ENCODE measurements at places on chromosomes 13 and 19. TPM values are rescaled to one million over a fixed set of nuclear protein-coding genes. Genes with fewer than 3 reads are reported as not detected.

DNA sequence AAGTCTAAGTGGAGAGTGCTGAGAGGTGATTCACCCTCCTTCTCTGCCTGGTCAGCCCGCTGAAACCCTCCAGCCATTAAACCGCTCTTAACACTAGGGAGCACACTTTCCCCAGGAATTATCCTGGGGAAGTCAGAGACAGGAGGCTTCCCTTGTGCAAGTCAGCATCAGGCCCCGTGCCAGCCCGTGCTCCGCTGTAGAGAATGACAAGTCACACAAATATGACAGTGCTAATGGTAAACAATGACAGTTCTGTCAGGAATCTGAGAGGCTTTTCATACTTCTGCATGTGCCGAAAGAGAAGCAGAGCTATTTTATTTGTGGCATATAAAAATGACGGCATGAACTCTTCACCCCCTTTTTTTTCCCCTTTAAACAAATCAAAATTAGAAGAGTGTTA, 816.9 kb upstream of the SLC10A2 start:
- DNase-seq: peak; percentile 89

DNA sequence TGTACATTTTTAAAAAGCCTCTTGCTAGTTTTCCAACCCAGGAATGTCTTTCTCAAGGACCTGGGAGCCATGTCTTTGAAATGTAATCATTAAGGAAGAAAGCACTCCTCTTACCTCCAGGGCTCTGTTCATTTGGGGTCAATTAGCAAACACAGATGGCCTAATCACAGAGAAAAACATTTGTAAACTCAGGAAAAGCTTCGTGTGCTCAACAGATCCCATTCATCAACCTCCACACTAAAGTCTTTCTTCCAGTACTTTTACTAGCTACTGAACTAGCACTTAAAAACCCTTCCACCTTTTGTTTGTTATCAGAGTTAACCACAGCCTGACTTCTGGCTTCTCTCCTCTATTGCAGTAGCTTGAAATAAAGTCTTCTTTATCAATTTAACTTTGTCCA, 441.4 kb downstream of the PCDH20 start:
- DNase-seq: no peak

PCDH17 gene
- 7.0 TPM for polyA plus RNA-seq

RGS9BP gene
- polyA plus RNA-seq: 0.25 TPM

GRCh38 chr13:32191452-32191998, 123.6 kb downstream of the ZAR1L start:
- no peak for DNase-seq

DNA sequence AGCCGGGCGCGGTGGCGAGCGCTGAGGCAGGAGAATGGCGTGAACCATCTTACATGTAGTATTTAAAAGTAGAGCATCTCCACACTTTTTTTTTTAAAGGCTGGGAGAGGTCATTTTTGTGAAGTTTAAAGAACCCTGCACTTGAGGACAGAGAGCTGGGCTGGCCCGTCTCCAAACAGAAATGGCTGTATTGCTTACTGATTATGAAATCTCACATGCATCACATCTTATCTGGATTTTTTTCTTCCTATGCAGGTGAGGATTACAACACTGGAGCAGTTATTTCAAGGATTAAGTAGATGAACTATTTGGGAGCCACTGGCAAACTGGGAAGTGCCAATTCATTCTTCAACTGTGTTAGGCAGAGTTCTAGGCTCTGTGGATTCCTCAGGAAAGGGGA, 59.5 kb downstream of the TEX26 start:
- DNase-seq: no peak

GRCh38 chr19:33406521-33407139, 33.1 kb downstream of the CEBPG start:
- peak; percentile 76 for DNase-seq

SIGLEC5 gene
- polyA plus RNA-seq: not detected

- no peak for DNase-seq
Measured at GRCh38 chr19:6352381-6353165, 8.8 kb upstream of the CLPP start.

- no peak for DNase-seq
Measured at GRCh38 chr19:7104747-7105447, 35.4 kb downstream of the ZNF557 start.

DNA sequence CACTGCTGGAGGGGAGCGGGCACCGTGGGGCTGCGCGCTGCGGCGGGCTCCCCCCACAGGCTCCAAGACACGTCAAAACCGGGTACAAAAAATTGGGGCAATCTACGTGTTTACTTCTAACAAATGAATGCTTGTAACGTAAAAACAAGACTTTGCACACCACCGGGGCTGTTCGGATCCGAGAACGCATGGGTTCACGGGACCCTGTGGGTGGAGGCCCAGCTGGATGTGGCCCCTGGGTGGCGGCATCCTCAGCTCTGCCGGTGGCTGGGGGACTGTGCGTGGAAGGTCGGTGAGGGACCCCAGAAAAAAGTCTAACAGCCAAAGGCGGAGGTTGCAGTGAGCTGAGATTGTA, 10.3 kb upstream of the SLC7A10 start:
- no peak for DNase-seq

DNA sequence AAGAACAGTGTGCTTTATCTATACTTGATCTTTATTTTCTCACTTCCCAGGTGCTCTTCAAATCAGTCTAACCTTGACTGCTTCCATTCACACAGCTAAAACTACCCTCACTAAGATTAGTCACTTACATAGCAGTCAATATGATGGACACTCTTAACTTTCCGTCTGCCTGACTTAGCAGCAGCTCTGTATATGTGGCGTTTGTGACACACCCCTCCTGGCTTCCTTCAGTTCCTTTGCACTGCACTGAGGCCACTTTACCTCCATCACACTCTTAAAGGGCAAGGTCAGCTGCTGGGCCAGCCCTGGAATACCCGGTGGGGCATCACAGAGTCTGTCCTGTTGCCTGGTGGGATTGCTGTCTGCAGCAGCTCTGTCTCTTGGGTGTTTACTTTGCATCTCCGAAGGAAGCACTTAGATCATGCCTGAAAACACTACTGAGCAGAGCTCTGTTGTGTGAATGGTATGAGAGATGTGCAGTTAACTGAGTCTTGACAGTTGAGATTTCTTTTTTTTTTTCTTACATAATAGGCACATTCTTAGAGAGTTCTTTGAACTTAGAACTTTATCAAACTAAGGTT, 35.6 kb upstream of the IL17D start:
- DNase-seq: no peak

DNA sequence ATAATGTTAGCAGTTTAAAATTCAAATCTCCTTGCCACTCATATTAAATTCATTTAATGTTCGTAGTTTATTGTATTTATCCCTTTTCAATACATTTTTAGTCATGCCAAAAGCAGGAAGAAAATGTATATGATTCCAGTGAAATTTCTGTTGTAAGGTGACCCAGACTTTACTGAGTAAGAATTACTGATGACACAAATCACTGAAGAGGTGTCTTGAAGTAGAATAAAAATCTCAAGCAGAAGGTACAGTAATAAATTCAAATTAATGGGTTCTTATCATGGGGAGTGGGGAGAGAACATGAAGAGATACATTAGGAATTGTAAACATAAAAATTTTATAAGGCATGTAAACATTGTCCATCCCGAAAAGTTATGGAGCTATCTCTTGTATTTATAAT, 19.9 kb downstream of the STARD13 start:
- no peak for DNase-seq

PCCA gene
- 32.7 TPM for polyA plus RNA-seq

DNA sequence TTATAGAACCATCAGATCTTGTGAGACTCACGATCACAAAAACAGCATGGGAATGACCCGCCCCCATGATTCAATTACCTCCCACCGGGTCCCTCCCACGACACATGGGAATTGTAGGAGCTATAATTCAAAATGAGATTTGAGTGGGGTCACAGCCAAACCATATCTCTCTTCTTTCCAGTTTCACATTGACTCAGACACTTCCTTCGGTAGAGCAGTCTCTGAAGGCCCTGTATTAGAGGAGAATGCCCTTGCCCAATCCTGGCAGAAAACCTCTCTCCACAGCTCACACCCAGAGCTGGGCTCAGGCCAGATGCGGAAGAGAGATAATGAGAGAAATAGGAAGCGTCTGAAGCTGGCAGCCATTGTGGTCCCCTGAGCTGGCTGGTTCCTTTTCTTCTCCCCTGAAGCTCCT, 72.4 kb upstream of the CLDN10 start:
- DNase-seq: no peak

DNA sequence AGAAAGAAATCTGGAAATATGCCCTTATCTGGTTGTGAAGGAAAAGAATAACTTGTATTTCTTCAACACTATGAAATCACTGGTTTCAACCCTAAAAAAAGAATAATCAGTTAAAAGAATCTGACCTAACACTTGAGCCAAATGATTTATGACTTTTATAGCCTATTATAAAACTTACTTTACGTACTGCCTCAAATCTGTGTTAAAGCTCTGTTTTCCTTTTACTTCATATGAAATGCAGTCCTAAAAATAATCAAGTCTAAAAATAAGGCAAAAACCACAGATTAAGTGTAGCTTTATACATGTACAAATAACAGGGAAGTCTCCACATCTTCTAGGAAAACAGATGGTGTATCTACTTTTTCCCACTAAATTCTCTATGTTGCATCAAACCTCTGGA, 101.3 kb downstream of the VWA8 start:
- DNase-seq: no peak

DNA sequence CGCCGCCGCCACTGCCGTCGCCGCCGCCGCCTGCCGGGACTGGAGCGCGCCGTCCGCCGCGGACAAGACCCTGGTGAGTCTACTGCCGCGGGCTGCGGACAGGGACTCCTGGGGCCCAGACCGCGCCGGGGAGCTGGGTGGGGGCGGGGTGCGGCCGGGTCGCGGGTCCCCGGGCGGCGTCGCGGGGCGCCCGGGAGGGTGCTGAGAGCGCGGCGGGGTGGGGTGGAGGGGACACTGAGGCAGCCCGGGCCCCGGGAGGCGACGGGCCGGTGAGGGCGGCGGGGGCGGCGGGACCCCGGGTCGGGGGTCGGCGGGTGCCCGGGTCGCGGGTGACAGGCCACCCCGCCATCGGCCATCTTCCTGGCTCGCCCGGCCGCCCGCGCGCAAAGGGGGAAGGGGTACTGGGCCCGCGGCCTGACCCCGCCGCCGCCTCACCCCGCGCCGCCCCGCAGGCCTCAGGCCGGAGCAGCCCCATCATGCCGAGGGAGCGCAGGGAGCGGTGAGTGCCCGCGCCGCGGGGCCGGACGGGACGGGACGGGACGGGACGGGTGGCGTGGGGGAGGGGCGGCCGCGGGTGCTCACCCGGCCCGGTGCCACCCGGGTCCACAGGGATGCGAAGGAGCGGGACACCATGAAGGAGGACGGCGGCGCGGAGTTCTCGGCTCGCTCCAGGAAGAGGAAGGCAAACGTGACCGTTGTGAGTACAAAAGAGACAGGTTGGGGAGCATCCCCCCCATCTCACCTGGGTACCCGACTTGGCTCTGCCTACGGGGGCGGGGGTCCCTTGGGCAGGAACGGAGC, 489 bp downstream of the CCNE1 start:
- no peak for DNase-seq

- no peak for DNase-seq
Measured at GRCh38 chr19:45279587-45280192, 28.6 kb downstream of the MARK4 start.

DNA sequence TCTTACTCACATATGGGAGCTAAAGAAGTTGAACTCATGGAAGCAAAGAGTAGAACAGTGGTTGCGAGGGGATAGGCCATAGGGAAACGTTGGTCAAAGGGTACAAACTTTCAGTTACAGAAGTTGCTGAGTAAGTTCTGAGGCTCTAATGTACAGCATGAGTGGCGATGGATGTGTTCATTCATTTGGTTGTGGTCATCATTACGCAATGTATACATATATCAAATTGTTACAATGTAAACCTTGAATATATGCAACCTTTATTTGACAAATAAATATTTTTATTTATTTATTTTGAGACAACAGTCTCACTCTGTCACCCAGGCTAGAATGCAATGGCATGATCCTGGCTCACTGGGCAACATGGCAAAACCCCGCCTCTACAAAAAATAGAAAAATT, 38.7 kb downstream of the ZIC5 start:
- DNase-seq: no peak

- no peak for DNase-seq
Measured at GRCh38 chr19:30153326-30154210, 211.5 kb downstream of the URI1 start.

DNA sequence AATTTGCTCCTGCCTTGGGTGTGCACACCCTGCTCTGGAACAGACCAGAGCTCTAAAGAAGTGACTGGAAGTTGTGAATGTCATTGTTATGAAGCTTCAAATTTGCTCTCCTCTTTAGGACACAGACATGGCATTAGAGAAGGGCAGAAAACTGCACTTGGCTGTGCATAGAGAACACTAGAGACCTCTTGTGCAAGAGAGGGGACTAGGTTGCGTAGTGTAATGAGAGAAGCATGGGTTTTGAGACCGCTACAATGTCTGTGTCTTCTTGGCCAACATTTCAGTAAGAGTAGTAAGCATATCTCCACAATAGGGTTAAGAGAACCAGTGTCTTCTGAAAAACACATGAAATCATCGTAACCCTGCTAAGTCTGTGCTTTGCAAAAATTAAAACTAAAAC, 423.3 kb downstream of the SPRY2 start:
- no peak for DNase-seq

- DNase-seq: no peak
Measured at GRCh38 chr13:50116430-50116973, 101.3 kb downstream of the KCNRG start.

TUBB4A gene
- 1.2 TPM for polyA plus RNA-seq

ZNF667 gene
- 10.3 TPM for polyA plus RNA-seq

GRCh38 chr13:74449811-74450524, 315.8 kb upstream of the KLF12 start:
- DNase-seq: no peak

GRCh38 chr13:93080587-93080986, 146.0 kb upstream of the GPC6 start:
- no peak for DNase-seq

SYT3 gene
- not detected for polyA plus RNA-seq

- no peak for DNase-seq
Measured at GRCh38 chr19:49150944-49151243, 4.3 kb downstream of the HRC start.

NAA16 gene
- polyA plus RNA-seq: 33.5 TPM

RNF113B gene
- not detected for polyA plus RNA-seq

GRCh38 chr19:7874076-7874896, at the start of gene PRR36:
Gene PRR36 (minus strand): TSS chr19:7874390. CDS start chr19:7873689, 701 bp downstream.
- no peak for DNase-seq

ZIC5 gene
- polyA plus RNA-seq: not detected

GRCh38 chr19:4059891-4060620, 6.6 kb downstream of the ZBTB7A start:
- no peak for DNase-seq

DNA sequence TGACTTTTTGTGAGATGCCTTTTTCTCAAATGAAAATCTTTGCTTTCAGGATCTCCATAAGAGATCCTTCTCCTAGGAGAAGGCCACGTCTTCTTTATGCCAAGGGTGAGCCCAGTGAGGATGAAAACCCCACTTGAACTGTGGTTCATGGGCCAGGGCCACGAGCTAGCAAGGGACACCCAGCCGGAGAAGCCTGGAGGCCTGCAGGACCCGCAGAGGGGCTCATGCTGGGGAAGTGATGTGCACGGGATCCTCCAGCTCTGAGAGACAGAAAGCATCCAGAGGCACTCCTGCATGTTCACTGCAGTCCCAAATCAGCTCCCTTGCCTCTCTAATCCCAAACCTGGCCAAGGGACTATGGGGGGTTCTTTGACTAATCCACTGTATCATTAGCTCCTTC, 168.9 kb downstream of the UQCRFS1 start:
- no peak for DNase-seq
